ENCODE measurements at places on chromosomes 1 and 21. TPM values are rescaled to one million over a fixed set of nuclear protein-coding genes. Genes with fewer than 3 reads are reported as not detected.

Gene HSD3B2
- 1.4 TPM for total RNA-seq

Gene ZFP69
- not detected for total RNA-seq

Gene TCHH
- 0.02 TPM for total RNA-seq

Gene SLC9C2
- not detected for total RNA-seq

Gene EPHA10
- 6.5 TPM for total RNA-seq

- peak overlapping the region; percentile 85 for H3K4me3 ChIP-seq
- peaks cover 34% of the 10 kb centered on the region for H3K4me1 ChIP-seq
- H3K27ac ChIP-seq = no peak overlapping the region
- H3K36me3 ChIP-seq = no peaks in the 10 kb centered on the region
Measured at GRCh38 chr21:33265664-33266049, 510 bp upstream of the IL10RB start.

DNA sequence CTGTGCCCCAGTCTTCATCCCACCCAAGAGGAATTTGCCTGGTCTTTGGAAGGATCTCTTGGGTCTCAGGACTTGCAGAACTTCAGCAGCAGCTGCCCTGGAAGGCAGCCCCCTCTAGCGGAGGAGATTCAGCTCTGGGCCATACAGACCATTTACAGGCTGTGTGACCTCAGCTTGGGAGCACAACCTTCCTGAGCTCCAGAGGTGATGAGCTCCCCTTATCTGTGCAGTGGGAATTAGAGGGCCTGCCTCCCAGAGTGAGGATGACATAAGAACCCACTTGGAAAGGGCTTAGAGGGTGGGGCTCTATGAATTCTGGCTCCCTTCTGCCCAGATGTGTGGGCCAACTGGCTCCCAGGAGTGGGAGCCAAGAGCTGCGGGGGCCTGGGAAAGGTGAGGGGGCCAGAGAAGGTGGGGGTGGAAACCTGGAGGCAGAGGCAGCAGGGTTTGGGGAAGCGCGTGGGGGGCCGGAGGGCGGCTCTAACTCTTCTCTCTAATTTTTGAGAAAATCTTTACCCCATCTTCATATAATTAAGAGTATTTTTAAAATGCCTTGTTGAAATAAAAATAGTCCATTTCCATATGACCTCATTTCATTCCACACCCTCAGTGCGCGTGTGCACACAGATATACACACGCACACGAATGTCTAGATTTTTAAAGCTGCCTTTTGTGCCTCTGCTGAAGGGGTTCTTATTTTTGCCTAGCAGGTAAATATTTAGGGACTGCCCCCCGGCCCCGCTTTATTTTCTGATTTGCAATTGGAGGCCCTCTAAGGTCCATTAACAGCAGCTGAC lies 21.5 kb downstream of the EPHB2 start:
- H3K27ac ChIP-seq = no peak overlapping the region
- H3K4me3 ChIP-seq = no peak overlapping the region
- H3K36me3 ChIP-seq = no peaks in the 10 kb centered on the region

DNA sequence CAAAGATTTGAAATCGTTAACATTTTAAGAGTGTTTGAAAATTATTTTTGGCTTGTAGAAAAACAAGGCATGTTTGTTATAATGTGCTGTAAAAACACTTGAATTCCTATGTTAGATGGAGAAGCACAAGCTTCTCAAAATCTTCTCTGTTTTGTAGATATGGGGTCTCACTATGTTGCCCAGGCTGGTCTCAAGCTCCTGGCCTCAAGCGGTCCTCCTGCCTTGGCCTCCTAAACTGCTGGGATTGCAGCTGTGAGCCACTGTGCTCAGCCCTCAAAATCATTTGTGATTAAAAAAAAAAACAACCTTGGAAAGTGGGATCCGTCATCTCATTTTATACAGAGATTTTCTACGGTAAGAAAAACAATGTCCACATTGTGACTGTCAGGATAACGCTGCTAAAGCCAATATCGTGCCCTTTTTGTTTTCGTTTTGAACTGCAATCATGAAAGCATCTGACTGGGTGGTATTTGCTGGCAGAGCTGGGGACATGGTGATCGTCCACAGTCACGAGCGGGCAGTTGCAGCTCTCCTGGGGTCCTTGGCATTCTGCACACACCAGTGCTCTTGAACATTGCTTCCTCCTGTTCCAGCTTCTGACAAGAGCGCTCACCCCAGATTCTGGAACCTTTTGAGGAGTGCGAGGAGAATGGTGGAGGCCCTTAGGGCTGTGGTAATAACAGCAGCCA lies 112.5 kb downstream of the PGBD5 start:
- no peaks in the 10 kb centered on the region for H3K36me3 ChIP-seq
- H3K4me3 ChIP-seq = no peak overlapping the region
- H3K27me3 ChIP-seq = 0 out of 2 replicates have a peak, but pooled peaks cover 7% of the 10 kb centered on the region
- no peak for DNase-seq
- no peak overlapping the region for H3K27ac ChIP-seq
